ENCODE measurements at places on chromosomes 4 and X.

DNA sequence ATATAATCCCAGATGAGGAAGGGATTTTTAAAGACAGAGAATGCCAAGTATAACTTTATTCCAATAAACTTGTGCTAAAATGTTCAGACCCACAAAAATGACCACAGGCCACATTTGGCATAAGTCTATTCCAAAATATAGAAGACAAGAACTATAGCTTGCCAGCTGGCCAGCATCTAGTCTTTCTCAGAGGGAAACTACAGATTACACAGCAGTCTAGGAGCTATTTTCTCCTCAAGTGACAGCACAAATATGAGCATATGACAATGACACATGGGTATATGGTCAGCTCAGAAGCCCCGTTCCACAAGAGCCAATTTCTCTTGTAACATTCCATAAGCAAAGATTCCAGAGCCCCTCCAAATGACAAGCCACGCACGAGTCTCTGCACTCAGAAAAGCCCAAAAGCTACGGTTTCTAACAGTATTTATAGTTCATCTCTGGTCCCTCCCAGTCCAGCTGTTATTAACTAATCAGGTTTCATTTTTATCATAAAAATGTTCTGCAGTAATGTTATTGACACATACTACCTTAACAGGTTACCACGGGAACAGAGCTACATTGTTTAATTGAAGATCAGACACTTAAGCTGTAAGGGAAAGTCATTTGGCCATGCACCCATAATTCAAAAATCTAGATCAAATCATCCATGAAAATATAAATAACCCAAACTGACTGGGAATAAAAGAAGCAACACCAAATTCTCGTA, 70.3 kb downstream of the RAB28 start:
- DNase-seq = no peak

DNA sequence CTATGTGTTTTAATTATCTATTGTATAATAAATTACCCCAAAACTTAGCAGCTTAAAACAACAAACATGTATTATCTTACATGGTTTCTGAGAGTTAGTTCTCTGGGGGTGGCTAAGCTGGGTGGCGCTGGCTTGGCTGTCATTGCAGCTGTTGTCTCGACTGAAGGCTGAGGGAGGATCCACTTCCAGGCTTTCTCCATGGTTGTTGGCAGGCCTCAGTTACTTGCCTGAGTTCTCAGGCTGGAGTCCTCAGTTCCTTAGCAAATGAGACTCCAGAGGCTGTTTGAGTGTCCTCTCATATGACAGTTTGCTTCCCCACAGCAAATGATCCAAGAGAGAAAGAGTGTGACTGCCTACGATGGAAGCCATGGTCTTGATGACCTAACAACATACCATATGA, 23.5 kb upstream of the GALNT7 start:
- no peak for DNase-seq

DNA sequence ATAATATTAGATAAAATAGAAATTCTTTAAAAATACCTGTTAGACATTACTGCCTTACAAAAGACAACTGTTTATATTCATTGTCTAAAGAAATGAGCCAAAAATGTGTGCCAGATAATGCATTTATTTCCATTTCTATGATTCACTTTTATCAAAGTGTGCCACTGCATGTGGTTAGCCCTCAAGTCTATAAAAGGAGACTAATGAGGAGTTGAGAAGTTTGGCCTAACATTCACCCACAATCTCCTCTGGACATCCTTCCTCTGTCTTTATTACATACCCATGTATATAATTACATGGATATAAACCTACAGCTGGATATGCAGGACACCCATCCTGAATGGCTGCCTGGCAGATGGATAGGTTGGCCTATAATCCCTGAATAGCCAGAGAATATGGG, 42.6 kb upstream of the PDE5A start:
- no peak for DNase-seq

DNA sequence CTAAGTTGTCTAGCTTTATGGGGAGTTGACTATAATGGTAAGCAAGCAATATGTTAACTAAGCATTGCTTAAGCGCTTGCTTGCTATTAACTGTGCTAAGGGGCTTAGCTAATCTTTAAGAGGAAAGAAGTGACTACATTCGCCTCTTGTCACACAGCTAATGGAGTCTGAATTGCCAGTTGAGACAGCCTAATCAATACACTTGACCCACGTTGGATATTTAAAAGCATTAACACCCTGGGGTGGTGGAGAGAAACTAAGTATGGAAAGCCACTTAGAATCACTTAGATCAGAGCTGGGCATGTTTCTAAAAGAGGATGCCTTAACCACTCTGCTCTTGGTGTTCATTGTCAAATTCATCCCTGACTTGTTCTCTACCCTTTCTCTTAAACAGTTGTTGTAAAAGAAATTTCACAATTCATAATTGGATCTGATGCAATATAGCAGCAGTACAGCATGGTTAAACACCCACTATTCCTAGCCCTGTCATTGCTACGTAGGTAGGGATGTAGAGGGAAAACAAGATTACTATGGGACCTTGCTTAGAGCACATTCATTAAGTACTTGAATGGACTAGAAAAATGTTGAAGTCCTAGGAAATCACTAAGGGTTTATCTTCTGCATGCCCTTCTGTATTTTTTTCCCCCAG, 3.5 kb downstream of the ZAR1 start:
- DNase-seq = no peak

DNA sequence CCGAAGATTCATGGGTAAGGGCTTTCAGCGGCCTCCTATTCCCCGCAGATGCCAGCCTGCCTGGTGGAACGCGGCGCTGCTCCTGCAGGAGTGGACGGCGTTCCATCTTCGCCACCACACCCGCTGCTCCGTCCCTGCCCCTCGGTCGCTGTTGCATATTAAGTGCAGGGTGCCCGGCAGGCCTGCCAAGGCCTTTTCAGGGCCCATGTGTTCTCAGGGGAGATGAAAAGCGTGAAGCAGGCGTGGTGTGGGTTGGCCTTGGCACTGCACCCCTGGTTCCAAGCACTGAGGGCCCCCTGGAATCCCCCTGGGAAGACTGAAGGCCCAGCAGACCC, 52.0 kb downstream of the SORCS2 start:
- no peak for DNase-seq

- DNase-seq = no peak
Measured at GRCh38 chr4:78862314-78862737, 76.9 kb downstream of the PAQR3 start.

- peak; percentile 0 for DNase-seq
Measured at GRCh38 chrX:124274438-124275181, 57.9 kb upstream of the TEX13D start.

Measured in foreskin fibroblast (primary cell).